ENCODE measurements at places on chromosomes 5 and 9.

DNA sequence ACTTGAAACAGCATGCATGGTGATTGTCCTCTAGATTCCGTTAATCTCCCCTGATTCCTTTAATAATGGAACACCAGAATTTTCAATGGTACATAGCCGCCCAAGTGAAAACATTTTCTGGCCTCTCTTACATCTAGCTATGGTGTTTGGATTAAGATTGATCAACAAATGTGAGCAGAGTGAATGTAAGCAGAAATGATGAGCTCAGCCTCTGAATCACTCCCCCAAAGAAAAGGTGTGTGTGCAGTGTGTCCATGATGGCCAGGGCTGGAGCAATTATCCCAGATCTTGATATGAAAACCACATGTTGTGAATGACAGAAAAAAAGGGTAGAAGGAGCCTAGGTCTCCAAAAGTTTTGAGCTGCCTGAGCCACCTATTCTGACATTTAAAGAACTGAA, 55.3 kb downstream of the OR2K2 start:
- DNase-seq = no peak

- no peak for DNase-seq
These were observed 14.4 kb upstream of the BOD1 start for GRCh38 chr5:173630724-173631365.

GRCh38 chr5:160441311-160441781, 19.7 kb downstream of the PTTG1 start:
- DNase-seq = no peak

- DNase-seq = no peak
These were observed 345.6 kb downstream of the BNC2 start for GRCh38 chr9:16524823-16525222.

DNA sequence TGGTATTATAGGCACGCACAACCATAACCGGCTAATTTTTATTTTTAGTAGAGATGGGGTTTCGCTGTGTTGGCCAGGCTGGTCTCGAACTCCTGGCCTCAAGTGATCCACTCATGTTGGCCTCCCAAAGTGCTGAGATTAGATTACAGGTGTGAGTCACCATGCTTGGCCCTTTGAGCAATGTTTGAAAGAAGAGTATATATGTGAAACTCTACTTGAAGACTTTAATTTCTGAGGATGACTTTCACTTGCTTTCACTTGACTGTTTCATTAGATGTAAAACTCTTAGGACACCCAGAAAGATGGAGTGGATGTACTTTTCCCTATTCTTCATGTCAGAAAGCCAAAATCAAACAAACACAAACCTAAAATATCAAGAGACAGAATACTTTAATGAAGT, 43.8 kb upstream of the GAS1 start:
- DNase-seq = no peak

- DNase-seq = no peak
These were observed 131.9 kb downstream of the UGCG start for GRCh38 chr9:112028242-112029221.

- DNase-seq = peak; percentile 72
These were observed 286.2 kb downstream of the ACTL7B start for GRCh38 chr9:108569624-108570023.

GRCh38 chr9:121700165-121700831, 48.9 kb downstream of the DAB2IP start:
- peak; percentile 59 for DNase-seq

- DNase-seq = no peak
These were observed 98.3 kb downstream of the WDR70 start for GRCh38 chr5:37477426-37477825.

DNA sequence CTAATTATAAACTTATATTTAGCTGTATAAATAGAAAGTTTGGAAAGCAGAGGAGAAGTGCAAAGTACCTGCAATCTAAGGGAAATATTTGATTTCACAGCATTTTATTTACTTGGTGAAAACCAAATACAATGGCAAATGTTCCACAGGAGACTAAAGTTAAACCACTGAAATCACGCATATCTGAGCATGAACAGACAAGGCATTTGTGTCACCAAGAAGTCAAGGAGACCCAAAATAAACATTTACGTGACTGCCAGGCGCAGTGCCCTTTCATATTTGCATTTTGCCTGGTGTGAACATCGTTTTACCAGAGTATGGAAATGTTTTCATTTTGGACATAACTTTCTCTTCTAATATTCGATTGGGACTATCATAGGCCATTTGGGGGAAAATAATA, 20.6 kb downstream of the UGCG start:
- no peak for DNase-seq

DNA sequence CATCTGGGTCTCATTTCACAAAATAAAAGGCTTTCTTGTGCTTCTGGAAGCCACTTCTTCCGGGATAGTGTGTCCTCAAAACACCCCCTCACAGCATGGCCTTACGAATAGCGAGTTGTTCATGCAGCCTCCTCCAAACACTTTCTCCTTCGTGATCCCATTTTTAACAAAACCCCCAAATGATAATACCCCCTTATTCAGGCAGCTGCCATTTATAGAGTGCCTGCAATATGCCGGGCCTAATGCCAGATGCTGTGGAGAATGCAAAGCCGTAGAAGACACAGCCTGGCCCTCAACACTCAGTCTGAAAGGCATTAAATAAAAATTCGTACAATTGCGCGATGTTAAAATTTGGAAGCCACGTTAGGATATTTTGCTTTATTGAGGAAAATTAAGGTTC, 66.4 kb upstream of the SLC44A1 start:
- no peak for DNase-seq

- DNase-seq = no peak
These were observed 978.2 kb downstream of the CDH9 start for GRCh38 chr5:26060212-26060611.

Data from ELF-1 (cell line).